ENCODE measurements at places on chromosomes 7 and 10.

DNA sequence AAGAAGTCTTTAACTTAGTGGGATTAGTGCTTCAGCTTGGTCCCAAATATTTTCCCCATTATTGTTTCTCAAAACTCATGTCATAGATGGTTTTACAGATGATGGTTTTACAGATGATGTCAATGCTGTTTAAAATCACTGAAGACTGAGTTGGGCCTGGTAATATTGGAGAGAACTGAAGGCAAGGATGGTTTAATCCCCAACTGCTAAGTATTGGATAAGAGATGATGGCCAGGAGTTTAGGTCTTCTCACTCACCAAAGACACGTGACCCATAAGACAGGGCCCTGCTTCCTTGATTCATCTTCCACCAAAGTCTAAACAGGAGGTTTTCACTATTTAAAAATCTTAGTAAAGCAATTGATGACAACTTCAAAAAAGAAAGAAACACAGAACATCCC, 56.3 kb downstream of the VWA2 start:
- DNase-seq, result no peak

DNA sequence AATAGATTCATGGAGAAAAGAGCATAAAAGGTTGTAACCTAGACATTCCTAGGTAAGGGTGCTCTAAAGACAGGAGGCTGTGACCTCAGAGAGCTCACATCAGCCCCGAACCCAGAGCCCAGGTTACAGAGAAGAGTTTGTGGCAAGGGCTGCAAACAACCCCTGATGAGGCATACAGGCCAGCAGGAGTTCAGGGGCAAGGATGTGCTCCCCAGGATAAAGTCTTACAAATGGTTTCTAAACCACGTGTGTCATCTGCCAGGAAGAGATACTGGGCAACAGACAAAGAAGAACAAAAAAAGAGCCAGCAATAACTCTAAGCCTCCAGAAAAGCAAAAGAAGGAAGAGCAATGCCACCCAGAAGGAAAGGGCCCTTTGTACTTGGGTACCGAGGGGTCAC, 27.7 kb downstream of the NCAPG2 start:
- no peak for DNase-seq

- no peak for DNase-seq
Observed at GRCh38 chr10:1058017-1058416, 1.8 kb downstream of the WDR37 start.

GRCh38 chr10:128043259-128044045, 82.8 kb downstream of the MKI67 start:
- DNase-seq, result no peak

DNA sequence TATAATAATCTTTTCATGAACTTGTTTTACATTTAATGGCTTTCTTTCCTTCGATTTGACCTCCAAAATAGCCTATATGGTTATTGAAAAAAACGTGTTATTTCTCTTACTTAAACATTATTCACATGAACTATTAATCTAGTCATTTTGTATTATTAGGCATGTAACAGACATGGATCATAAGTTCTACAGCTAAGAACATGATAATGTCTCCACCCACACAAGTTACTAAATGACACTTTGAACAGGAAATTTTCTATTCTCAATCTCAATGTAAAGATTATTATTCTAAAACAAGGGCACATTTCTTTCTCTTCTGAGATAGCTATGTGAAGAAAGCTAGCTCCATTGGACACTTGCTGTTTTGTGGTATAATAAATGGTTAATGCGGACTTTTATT, 10.0 kb downstream of the LAMB4 start:
- no peak for DNase-seq

GRCh38 chr10:126670895-126671261, 385 bp upstream of the C10orf90 start:
- DNase-seq, result no peak

DNA sequence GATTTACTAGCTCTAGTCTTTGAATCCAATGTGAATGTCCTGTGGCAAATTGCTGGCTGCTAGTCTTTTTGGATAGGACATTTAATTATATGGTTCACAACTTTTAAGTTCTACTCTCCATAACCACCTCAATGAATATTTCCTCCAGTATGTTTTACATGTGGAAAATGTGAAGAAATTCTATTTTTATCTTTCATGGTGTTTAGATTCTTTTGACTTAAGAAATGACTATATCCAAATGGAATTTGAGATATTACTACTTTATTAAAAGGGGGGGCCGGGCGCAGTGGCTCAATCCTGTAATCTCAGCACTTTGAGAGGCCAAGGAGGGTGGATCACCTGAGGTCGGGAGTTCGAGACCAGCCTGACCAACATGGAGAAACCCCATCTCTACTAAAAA, 202.0 kb downstream of the ARL4A start:
- DNase-seq, result no peak

DNA sequence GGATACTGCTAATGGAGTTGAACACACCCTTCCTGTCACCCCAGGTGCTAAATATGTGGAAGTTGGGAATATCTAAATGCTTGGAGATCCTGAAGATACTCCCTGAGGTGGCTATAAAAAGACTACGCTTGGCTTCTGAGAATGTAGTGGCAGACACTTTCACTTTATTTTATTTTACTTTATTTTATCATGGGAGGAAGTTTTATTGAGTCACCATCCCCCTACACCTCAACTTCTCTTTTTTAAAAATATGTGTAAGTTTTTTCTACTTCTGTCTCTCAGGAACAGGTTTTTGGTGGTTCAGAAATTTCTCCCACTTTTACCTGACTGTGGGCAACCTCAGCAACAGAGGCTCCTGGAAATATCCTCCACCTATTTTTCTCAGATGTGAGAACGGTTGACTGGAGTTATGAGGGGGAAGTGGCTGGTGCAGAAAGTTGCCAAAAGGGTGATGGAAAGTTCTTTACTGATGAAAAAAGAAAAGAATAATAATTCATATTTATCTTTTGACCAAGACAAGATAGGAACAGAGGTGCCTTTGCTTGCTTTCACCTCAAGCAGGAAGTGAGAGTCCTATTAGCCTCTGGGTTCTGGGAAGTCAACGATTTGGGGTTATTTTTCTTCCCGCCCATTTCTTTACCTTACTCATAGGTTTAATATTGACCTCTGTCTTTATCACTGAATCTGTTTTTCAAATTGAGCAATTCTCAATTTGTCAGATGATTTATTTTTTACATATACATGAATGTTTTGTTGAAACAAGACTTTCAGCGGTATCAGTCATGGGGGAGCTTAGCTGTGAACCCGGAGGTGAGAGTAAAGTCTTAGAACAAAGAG, 103.6 kb downstream of the AHR start:
- DNase-seq, result no peak

- DNase-seq, result no peak
Observed at GRCh38 chr7:134022286-134022911, 104.7 kb upstream of the LRGUK start.

DNA sequence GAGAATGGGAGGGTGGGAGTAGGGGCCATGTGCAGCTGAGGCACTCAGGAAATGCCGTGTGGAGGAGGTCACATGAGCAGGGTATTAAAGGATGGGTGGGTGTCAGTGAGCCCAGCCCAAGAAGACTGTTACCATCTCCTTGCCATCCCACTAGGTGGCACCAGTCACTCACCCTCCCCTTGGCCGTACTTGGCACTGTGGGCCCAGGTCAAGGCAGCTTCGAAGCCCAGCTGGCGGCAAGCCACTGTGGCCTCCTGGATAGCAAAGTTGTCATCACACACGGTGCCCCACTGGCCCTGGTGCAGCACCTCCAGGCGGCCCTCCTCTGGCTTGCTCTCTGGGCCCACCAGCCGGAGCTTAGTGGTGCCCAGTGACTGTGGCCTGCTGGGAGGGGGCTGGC, 5.4 kb downstream of the LOXL4 start:
- peak; percentile 28 for DNase-seq

- no peak for DNase-seq
Observed at GRCh38 chr7:82472966-82473365, 29.4 kb upstream of the CACNA2D1 start.

- no peak for DNase-seq
Observed at GRCh38 chr7:28631995-28632394, 219.7 kb downstream of the CREB5 start.

Data from CD4-positive, alpha-beta T cell treated with Interleukin-4 for 1 hour (primary cell).